ENCODE measurements at places on chromosomes 12 and 14.
A peak's percentile ranks its signal among the peaks of the same experiment; 100 is the strongest.

DNA sequence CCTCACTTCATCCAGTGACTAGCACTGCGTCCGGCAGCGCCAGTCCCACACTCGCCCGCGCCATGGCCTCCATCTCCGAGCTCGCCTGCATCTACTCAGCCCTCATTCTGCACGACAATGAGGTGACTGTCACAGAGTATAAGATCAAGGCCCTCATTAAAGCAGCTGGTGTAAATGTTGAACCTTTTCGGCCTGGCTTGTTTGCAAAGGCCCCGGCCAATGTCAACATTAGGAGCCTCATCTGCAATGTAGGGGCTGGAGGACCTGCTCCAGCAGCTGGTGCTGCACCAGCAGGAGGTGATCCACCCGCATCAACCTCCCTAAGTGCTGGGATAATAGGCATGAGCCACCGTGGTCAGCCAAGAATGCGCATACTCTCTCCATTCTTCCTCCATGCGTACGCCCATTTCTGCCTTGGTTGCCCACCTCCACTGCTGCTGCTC lies 59.9 kb downstream of the IRF2BPL start:
- no peak for DNase-seq

- no peak for DNase-seq
Observed at GRCh38 chr12:70417121-70417520, 51.0 kb downstream of the KCNMB4 start.

GRCh38 chr12:122460061-122460460 lies 37.6 kb upstream of the CLIP1 start:
- DNase-seq, result no peak

- no peak for DNase-seq
Observed at GRCh38 chr12:67509666-67510386, 138.7 kb upstream of the DYRK2 start.

GRCh38 chr12:110597885-110598284 lies 14.8 kb upstream of the PPTC7 start:
- no peak for DNase-seq

DNA sequence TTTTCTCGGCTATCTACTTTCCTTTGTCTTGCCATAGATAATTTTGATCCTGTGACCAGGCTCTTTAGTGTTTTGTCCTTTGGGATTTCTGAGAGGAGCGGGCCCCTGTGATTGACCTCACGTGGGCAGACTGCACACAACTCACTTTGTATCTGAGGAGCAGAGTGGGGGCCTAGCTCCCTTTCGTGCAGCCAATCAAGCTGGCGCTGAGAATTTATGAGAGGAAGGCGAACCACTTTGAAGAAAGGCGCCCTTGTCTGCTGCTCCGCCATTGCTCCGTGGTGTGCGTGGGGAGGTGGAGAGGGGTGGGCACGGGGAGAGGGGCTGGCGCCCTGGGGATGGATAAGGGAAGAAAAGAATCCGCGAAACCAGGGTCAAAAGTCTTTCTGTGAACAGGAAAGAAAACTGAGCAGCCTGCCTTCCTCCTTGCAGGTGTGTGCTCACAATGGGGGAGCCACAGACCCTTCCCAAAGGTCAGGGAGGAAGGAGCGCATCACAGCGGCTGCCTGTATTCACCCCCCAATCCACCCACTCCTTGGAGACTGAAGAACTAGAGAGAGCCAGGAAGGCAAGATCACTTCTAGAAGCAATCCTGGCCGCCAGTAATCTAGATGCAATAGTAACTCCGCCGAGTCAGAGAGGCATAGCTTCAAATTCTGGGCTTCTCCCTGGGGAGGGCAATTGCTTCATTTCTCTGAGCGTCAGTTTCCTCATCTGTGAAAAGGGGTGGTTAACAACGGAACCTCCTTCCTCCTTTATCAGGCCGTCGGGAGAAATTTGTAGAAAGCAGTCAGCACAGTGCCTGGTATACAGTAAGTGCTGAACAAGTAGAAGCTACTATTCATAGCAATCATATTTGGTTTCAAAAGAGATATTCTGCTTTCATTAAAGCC lies 24.9 kb upstream of the MED13L start:
- peak; percentile 98 for DNase-seq

DNA sequence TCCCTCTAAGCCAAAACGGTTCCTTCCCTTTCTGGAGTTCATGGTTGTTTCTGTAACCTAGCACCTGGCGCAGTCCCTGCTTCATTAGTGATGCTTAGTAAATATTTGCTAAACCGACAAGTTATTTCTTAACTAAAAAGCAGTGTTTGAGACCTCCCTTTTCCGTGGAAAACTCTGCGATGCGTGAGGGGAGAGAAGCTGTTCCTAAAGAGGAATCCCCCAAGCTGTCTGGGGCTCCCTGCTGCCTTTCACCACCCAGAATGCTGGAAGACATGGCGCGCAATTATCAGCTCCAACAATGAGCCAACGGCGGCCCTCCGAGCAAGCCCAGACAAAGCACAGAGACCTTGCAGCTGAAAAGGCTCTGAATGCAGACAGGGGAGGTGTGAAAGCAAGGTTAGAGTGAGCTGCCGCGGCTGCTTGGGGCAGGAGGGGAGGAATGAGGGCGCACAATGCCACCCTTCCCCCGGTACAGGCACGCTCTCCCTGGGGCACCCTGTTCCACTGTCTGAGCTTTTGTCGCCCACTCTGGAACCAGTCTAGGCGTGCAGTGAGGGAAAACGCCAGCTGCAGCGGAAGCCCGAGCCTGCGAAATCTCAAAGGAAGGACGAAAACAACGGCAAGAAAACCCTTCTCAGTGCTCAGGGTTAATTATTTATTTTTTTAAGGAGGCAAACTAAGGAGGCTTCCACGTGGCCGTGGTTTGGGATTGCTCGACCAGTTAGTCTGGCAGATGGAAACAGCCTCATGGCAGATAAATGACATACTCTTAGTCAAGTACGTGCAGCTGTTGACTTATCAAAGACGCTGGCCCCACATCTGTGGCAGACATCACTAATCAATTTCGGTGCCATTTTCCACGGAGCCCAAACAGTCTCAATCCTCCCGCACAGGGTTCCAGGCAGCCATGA lies 66.3 kb downstream of the RBM19 start:
- no peak for DNase-seq

- peak; percentile 68 for DNase-seq
Observed at GRCh38 chr12:108622421-108622820, 11.3 kb downstream of the SELPLG start.

DNA sequence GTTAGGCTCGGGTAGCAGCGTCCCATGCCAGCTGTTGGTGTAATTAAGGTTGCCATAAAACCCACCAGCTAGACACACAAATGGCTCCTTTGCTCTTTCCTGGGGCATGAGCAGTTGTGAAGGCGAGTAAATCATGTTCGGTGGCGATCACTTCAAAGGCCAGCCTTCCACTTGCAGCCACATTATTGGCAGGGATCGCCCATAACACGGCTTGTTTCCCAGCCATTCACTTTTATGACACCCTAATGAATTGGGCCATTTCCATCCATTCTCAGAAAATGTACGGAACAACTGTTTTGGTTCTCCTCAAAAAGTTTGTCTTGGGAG lies 63.4 kb downstream of the BEGAIN start:
- DNase-seq, result no peak

GRCh38 chr14:22634233-22634900 lies 9.8 kb downstream of the OR6J1 start:
- peak; percentile 82 for DNase-seq

DNA sequence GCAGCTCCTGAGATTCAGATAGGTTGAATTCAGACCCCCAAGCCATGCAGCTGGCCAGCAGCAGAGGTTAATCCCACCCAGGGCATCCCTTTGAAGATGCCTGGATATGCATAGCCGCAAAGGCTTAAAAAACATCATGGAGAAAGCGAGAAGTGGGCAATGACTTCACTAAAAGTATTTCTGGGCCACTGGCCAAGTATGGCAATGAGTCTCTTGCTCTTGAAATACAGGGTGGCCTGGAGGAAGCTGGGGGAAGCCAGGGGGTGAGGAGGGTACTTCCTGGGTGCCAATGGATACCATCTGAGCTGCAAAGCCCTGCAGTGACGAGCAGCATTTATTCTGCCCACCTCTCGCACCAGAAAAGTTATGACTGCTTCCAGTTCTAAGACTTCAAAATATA lies 539.3 kb upstream of the TBX3 start:
- DNase-seq, result no peak

DNA sequence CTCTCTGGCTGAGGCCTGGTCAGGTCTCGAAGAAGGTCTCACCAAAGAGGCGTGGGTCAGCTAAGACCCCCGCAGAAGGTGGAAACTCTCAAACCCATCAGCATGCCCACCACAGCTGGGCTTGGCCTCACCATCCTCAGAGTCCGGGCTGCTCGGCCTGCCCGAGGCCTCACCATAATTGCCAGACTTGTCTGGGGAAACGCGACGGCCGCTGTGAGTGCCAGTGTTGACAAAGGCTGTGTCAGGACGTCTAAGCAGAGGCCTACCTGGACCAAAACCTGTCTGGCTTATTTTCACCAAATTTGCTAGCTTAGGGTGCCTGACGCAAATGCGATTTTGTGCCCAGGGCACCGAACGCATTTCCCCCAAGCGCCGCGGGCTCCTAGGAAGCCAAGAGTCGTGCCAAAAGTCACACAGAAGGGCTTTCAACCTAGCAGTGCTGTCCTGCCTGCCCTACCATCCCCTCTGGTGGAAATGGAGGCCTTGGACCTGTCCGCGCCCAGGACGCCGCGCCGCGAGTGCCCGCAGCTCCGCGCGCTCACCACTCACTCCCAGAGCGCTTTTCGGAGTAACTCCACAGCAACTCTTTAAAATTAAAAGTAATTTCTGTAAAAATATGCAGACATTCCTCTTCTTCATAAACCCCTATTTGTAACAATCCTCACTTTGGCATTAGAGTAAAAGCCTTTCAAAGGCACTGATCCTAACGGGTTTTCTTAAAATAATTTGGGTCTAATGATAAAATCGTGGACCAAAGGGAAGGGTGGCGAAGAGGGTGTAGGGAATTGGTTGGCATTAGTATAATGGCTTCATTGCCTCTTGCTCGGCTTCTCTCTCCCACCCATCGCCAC lies 1.2 kb upstream of the ALX1 start:
- DNase-seq, result no peak

DNA sequence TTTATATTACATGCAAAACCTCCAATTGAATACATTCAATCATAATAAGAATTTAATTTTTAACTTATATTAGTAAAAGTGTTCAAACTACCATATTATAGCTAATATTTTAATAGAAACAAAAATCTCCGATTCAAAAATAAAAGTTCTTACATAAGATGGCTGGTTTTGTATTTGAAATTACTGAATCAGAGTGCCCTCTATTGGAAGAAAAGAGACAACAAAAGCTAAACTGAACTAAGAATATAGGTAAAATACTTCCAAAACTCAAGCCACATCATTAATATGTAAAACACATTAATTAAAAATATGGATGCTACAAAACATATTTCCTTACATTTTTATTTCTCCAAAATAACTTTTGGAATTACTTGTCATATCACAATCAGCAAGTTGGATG lies 120.3 kb downstream of the GARIN6 start:
- peak; percentile 41 for DNase-seq

DNA sequence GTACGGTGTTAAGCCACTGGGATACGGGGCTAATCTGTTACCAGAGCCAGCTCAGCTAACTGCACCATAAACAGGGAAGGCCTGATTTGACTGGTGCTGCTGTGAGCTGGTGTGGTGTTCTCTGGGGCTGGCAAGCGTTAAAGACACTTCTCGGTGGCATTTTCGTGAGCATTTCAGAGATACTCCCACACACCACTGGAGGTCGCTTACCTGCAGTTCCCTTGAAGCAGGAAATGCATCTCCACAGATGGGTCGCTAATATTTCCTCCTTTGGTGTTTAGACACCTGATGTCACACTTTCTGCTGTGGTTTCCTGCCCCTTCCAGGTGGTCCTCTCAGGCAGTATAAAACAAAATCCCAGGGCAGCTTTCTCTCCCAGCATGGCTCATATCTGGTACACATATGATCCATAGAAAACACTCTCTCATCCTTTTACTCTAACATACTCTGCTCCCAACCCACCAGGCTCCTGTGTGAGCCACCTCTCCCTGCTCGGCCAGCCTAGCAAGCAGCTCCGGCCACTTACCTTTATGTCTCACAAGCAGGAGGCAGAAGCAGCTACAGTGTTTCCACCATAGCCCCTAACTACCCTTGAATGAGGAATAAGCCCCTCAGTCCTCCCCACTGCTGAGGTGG lies 129.9 kb upstream of the GRIN2B start:
- DNase-seq, result peak; percentile 4

DNA sequence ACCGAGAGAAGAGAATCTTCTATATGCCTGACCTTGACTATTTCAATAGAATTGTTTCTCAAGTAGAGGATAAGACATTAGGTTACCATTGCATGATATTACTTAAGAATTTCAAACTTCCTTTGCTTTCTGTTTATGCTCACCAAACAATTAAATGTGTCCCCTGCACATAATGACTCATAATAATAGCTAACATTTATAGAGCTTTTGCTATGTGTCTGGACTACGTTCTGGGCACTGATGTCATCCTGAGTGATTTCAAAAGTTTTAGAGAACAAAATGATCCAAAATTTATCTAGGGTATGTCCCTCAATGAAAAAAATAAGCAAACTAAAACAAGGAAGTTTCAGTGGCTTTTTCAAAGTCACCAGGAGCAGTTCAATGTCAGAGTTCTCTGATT lies 38.8 kb downstream of the SLC15A5 start:
- DNase-seq, result no peak

DNA sequence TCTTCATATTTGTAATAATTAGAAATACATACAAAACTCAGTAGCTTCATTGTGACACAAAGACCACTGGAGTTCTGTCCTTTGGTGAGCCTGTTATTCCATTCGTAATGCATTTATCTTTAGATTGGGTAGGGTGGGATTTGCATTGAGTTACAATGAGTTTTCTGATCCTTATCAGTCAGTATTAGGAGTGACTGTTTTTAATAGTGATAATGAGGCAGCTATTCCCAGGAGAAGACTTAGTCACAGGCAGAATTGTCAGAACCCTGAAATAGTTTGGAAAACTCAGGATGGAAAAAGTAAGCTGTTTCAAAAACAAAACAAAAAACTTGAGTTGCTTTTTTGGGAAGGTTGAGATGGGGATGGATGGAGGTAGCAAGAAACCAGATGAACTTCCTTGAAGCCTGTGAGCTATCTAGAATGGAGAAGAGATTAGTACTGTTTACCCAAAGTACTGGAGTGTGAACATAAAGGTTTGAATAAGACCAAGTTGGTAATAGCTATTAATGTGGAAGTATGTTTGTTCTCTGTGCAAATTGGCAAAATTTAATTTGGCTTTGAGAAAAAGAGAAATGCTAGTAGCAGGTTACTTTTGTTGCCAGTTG lies 38.6 kb downstream of the FBXO34 start:
- no peak for DNase-seq

All from NB4 (cell line).